Stimulated activated CD8-positive, alpha-beta memory T cell treated with anti-CD3 and anti-CD28 coated beads, Interleukin-15, amount 100 ng/mL, for 1 hour (primary cell): ENCODE measurements at places on chromosomes 3 and 15.
A peak's percentile ranks its signal among the peaks of the same experiment; 100 is the strongest.

- DNase-seq: no peak
Measured at GRCh38 chr3:134472831-134473230, 13.0 kb downstream of the ANAPC13 start.

DNA sequence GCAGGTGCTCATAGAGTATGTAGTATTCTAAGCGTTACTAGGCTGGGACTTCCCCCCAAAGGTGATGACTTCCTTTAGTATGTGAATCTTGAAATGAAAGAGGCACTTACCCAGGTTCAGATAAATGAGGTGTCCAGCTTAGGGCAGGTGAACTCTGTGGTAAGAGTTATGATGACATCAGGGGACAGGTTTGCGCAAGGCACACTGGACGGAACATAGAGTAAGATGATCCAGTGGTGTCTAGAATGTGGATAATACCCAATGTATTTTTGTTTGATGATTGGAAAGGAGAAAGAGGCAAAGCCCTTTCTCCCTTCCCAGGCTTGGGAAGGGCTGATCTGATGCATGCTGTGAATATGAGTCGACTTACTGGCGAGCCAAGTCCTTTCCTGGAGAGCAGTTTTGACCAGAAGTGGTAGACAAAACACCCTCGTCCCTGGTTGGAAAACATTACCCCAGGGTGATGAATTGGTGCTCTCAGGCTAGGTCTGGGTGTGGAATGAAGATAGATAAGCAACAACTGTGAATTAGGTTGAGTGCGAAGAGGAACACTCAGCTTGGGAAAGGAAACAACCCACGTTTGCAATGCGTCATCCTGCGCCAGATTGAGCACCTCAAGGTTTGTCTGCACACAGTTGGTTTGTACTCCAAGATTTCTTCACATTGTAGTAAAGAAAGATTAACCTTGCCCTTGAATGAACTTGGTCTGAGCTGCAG is 124.2 kb downstream of the GHSR start:
- DNase-seq: no peak

DNA sequence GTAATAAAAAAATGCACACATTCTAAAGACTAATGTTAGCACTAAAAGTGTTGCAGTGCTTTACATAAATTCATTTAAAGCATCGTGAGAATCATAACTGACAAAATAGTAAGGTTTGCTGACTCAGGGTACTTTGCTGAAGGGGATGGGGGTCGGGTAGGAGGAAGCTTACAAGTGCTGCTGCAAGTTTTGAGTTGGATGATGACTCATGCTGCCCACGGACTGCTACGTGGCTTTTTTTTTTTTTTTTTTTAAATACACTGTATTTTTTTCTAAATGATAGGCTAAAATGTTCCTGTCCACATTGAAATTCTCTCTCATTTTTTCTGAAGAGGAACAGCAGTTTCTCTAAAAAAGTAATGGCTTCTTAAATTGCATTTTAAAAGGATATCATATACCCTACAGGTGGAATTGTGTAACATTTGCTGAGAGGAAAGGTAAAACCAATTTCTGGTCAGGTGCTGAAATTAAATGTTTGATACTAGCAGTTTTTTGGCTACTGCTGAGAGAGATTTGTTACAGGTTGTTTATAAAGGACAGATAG is 2.2 kb downstream of the MAPK6 start:
- DNase-seq: peak; percentile 37

DNA sequence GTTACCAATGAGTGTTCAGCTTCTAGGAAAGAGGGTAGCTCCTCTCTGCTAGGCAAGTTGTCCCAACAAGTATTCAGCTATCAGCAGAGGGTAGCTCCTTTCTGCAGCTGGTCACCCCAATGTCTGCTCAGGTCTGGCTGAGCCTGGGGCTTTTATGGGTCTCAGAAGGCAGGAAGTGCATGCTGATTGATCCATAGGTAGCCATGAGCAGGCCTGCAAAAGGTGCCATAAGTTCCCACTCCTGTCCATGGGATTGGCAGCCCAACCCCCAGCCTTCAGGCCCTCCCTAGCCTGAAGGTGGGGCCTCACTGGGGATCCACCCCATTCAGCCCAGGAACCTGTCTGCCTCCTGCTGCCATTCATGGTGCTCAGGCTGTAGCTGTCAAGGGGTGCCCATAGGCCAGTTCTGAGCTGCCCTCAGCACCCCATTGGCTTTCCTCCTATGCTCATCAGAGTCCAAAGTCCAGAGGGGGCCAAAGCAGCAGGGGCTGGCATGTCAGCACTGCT is 34.6 kb upstream of the DNAJC13 start:
- no peak for DNase-seq

DNA sequence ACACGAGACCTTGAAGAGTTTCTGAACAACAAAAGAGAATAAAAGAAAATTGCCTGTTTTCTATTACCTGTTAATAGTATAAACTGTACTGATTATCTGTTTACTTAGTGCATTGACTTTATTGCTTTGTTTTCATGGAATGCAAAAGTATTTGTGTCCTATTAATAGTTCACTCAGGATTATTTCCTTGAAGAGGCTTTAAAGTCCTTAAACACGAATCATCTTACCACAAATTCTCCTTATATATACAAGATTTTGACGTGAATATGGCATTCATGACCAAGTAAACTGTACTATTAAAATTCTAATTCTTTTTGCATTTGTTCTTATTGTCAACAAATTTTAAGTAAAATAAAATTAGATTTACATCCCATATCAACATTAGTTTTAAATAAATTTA is 513.0 kb downstream of the NTRK3 start:
- no peak for DNase-seq
